ENCODE measurements at places on chromosomes 7 and 10. TPM values are rescaled to one million over a fixed set of nuclear protein-coding genes. Genes with fewer than 3 reads are reported as not detected.

GRCh38 chr7:93119191-93119905, 1.6 kb upstream of the SAMD9 start:
- no peak for DNase-seq

- DNase-seq: no peak
These were observed 294.3 kb downstream of the BBS9 start for GRCh38 chr7:33423646-33424020.

- DNase-seq: no peak
These were observed 187.6 kb downstream of the TEX36 start for GRCh38 chr10:125495386-125495785.

DNA sequence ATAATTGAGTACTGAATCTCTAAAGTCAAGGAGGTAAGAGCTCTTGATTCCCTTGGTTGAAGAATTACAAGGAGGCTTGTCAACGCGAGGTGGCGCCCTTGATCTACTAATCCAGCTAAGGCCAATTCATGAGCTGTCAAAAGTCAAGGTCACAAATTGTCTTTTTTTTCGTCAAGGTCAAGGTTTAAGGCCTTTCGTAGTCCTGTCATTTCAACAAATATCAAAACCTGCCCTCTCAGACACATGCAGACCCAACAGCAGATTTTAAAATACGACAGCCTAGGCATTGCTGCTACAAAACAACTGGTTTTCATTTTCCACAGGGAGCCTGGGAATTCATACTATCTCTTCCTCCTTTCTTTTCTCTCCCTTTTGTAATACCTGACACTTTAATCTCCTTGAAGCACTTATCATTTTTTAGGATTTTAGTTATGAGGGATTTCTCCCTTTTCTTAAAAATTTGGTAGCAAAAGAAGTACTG, 3.6 kb downstream of the HOXA13 start:
- peak; percentile 93 for DNase-seq

GRCh38 chr7:122684504-122684903, 14.4 kb downstream of the RNF133 start:
- no peak for DNase-seq

DNA sequence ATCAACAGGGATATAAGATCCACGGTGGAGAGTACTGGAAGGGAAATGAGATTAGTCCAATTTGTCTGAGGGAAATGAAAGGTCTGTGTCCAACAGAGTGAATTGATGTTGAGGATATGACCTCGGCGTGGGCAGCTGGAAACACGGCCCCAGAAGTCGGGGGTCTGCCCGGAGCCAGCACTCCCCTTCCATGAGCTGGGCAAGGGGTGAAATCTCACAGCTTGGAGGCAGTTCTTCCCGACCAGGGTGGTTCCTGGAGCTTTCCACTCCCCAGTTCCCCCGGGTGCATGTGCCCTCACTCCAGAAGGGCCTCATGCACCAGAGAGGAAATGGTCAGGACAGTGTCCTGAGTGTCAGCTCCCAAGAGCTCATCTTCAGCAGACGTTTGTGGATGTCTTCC, 264.7 kb upstream of the PPP2R2D start:
- no peak for DNase-seq

The DDC gene
- 1.0 TPM for total RNA-seq

The IDI2 gene
- total RNA-seq: not detected

The EVX1 gene
- total RNA-seq: 0.80 TPM

The ITIH5 gene
- total RNA-seq: not detected

The MEIG1 gene
- total RNA-seq: 1.6 TPM

The ELAPOR2 gene
- total RNA-seq: 42.2 TPM
